ENCODE measurements at places on chromosomes 12 and 14. TPM values are rescaled to one million over a fixed set of nuclear protein-coding genes. Genes with fewer than 3 reads are reported as not detected.

DEGS2 gene
- 3.4 TPM for total RNA-seq

GRCh38 chr14:89524990-89525667 is 108.1 kb upstream of the FOXN3 start:
- DNase-seq, result no peak

BTBD6 gene
- total RNA-seq, result 34.7 TPM

KRT6A gene
- not detected for total RNA-seq
